Muscle of leg (tissue), 16 donors: ENCODE measurements at places on chromosomes 1 and 21.

GRCh38 chr1:7656557-7657215 is 114.4 kb upstream of the VAMP3 start:
- no peak for DNase-seq

- DNase-seq: peak; percentile 75
Observed at GRCh38 chr1:150563340-150564038, 14.3 kb downstream of the ADAMTSL4 start.

DNA sequence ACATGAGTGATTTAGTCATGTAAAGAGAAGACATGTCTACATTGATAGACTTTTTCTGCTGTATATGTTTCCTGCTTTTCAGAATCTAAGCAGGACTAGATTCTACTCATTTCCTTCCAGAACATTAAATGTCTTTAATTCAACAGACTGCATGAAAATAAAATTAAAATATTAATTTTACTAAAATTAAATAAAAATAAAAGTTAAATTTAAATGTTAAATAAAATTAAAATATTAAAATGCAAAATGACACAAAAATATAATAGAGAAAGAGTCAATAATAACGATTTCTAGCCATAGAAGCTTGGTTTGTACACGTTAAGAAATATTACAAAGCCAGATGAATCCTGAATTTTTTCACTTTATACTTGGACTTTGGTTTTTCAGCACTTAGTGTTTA is 552.8 kb upstream of the NR5A2 start:
- no peak for DNase-seq

- DNase-seq: no peak
Observed at GRCh38 chr1:42970143-42970542, 11.5 kb upstream of the SLC2A1 start.

- DNase-seq: peak; percentile 3
Observed at GRCh38 chr1:197399755-197400521, 131.9 kb downstream of the CRB1 start.

GRCh38 chr1:226405411-226405988 is 2.4 kb downstream of the PARP1 start:
- DNase-seq: no peak

GRCh38 chr1:11170102-11170501 is 19.1 kb upstream of the ANGPTL7 start:
- no peak for DNase-seq

DNA sequence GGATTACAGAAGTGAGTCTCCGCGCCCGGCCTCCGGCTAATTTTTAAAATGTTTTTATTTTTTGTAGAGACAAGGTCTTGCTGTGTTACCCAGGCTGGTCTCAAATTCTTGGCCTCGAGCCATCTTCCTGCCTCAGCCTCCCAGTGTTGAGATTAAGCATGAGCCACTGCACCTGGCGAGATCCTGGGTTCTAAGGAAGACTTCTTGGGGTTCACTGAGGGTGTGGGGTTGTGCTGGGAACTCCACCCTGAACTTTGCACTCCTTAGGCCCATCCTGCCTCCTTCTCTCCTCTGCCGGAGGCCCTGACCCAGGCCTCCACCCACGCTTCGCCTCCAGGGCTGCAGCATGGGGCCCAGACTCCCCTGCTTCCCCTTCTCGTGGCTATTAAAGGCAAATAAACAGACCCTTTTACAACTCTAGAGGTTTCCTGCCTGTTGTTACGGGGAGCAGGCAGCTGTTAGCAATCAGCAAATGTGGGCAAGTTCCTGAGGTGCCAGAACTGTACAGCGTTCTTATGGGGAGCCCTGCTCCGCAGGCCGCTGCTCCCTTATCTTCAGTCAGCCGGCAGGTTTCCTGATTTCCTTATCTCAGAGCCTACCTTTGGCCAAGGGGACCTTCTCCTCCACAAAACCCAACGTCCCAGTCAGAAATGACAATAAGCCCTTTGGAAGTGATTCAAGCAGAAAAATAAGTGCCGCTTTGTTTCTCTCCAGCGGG is 41.0 kb upstream of the LIN9 start:
- DNase-seq: no peak

GRCh38 chr1:246617768-246618167 is 51.5 kb downstream of the CNST start:
- no peak for DNase-seq

DNA sequence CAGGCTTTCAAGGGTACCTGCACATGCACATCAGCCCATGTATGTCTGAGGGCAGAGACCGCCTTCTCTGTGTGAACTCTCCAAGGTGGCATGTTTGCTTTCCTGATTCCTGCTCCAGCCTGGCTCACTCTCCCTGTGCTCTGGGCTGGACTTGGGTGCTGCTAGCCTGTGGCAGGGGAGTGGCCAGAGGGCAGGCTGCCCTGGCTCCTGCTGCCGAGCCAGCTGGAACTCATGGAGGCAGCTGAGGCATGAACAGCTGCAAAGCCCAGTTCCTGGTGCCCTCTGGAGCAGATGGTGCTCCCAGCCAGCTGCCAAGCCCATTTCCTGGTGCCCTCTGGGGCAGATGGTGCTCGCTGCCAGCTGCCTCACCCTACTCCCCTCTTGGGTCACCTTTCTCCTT is 7.6 kb downstream of the UBL4B start:
- peak; percentile 43 for DNase-seq

- no peak for DNase-seq
Observed at GRCh38 chr1:62588000-62588399, 9.3 kb upstream of the ANGPTL3 start.

GRCh38 chr1:218996362-218996761 is 177.3 kb upstream of the LYPLAL1 start:
- DNase-seq: no peak

DNA sequence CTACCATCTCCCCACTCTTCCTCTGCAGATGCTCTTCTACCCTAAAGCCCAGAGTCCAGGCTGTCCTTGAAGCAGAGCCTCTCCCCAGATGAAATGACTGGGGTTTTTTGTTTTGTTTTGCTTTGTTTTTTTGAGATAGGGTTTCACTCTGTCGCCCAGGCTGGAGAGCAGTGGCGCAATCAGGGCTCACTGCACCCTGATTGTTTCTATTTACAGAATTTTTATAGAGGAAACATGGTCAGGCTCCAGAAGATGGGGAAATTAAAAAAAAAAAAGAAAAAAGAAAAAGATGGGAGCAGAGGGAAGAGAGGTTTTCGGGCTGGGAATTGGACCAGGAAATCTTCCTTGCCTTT is 43.7 kb upstream of the ZNF281 start:
- no peak for DNase-seq

GRCh38 chr1:42541104-42541503 is 78.0 kb downstream of the CCDC30 start:
- DNase-seq: no peak

DNA sequence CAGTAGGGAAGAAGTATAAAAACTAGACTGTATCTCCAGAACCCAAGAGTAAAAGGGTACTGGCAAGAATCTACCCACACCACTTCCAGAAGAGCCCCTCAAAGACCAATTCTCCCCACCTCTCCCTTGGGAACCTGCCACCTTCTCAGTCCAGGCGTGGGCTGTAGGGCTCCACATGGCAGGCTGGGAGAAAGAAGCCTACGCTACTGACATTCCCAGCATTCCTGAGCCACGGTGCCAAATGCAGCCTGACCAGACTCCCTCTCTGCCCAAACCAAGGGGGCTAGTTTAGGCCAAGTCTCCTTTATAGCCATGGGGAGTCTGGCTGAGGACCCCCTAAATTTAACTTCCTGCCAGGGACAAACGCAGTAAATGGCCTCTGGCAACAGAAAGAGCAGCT is 2.0 kb downstream of the UBE2Q1 start:
- peak; percentile 35 for DNase-seq

DNA sequence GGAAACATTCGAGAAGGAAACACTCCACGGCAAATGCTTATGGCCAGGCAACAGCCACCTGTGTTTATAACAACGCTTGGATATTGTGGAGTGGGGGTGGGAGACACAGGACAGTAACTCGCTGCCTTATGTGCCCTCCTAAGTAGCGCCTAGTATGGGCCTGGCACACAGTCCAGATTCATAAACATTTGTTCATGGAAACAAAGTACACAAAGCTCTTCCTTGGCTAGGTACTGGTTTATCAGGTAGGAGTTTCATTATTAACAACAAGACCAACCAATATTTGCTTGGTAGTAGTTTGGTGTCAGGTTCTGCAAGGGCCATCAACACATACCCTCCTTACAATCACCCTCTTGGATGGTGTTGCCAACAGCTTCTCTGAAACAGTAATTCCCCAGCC is 23.4 kb downstream of the TMCO4 start:
- DNase-seq: no peak

DNA sequence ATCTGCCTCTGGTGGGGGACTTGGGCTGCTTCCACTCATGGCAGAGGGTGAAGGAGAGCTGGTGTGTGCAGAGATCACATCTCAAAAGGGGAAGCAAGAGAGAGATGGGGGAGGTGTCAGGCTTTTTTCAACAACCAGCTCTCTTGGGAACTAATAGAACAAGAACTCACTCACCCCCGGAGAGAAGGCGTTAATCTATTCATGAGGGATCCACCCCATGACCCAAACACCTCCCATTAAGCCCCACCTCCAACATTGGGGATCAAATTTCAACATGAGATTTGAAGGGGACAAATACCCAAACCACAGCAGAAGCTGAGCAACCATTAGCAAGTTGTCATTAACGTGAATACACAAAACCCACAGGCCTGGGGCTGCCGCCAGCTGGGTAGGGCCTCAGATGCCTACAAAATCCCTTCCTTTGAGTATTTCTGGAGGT is 12.0 kb upstream of the VWA5B1 start:
- no peak for DNase-seq

DNA sequence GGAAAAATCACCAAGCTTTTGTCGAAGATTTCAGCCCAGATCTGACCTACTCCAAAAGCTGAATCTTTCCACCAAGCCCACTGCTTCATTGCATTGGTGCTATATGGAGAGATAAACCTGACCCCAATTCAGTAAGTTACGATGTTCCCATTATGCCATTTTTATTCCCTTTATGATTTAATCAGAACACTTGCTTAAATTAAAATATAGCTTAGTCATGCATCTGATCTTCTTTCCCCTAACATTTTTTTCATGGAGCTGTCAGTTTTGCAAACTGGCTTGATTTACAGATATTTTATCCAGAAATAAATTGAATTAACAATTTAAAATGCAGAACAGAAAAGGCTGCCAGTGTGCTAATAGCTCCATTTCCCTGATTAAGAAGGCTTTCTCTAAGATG is 503.5 kb upstream of the C1orf87 start:
- DNase-seq: no peak

DNA sequence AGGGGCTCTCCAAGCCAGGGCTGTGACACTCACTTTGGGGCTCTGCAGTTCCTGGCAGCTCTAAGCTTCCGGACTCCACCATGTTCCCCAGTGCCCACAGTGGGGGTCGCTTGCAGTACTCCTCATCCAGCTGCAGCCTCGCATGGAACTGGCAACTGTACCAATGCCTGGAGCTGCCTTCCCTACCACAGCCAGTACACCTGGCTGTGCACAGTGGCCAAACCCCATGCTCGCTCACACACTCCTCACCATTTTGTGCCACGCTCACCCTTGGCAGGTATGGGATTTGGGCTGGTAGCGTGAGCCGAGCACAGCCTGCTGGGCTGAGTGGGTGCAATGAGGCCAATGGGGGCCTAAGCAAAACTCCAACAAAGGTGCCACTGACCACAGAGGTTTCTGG is 1369.9 kb downstream of the KCNT2 start:
- no peak for DNase-seq

- peak; percentile 57 for DNase-seq
Observed at GRCh38 chr1:235054936-235055335, 73.7 kb downstream of the TOMM20 start.

- no peak for DNase-seq
Observed at GRCh38 chr21:45163413-45164123, 89.2 kb downstream of the ADARB1 start.

DNA sequence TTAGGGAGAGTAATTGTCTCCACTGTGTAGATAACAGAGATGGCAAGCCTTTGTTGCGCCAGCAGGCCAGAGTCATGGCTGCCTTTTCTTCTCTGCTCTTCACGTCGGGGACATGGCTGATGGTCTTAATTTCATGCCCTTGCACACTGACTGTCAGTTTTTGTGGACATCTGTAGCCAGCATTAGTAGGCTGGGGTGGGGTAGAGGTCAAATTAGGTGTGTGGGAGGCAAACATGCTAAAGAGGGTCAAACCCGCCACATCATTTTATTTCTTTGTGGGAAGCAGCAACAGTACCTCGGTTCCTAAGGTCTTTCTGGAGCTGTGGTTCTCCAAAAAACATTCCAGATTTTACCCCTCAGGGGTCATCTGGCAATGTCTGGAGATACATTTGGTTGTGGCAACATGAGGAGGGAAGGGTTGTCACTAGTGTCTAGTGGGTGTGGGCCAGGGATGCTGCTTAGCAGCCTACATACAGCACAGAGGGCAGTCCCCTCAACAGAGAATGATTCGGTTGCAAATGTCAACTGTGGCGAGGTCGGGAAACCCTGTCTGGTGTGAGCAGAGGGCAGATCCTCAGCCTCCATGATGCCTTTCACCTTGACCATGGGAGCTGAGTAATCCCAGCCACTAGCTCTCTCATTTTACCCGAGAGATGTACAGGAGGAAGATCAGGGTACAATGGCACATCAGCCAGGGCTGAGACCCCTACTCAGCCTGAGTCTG is 14.7 kb downstream of the RUNX1 start:
- DNase-seq: no peak

- DNase-seq: no peak
Observed at GRCh38 chr1:244065063-244065793, 14.1 kb downstream of the ZBTB18 start.

DNA sequence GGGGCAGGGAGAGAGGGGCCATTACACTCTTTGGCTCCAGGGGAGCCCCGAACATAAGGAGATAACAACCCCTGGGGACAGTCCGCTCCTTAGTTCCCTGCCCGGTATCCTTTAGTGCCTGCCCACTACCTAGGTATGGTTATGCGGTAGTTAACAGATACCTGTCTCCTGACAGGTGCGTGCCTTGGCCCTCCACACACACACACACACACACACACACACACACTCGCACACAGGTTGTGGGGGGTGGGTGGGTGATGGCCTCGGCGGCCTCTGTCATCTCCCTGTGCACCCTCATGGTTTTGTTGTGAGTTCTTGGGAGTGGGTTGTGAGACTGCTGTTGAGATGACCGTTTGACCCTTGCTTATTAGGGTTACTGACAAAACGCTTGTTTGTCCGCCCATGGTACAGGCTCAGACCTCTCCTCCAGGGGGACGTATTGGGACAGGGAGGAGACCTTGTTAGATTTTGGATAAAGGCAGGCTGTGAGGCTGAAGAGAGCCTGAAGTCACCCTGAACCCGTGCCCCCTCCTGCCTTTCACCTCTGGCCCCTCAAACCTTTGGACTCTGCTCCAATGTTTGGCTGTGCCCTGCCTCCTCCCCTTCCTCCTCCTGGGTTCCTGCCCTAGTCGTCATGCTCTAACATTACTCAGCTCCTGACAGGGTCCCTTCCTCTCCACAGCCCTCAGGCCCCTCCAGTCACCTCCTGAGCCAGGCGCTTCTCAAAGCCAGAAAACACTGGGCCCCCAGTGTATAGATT is 979 bp downstream of the RASSF5 start:
- no peak for DNase-seq
